ENCODE measurements at places on chromosomes 3 and 15.

GRCh38 chr3:171230865-171231264, 204.3 kb upstream of the SLC2A2 start:
- no peak for DNase-seq

- no peak for DNase-seq
Observed at GRCh38 chr3:88810455-88810854, 297.0 kb upstream of the EPHA3 start.

DNA sequence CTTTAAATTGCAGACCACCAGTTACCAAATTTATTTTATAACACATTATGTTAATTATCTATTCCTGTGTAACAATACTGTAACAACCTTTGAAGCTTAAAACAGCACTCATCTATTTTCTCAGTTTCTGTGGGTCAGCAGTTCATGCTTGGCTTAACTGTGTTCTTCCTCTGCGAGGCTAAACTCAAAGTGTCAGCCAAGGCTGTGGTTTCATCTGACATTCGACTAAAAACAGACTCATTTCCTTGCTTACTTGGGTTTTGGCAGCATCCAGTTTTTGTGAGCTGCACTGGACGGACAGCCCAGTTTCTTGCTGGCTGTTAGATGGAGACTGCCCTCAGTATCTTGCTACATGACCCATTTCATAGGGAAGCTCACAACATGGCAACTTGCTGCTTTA, 247.3 kb upstream of the KCNH8 start:
- no peak for DNase-seq

- DNase-seq, result no peak
Observed at GRCh38 chr15:59711451-59712243, 22.5 kb upstream of the BNIP2 start.

- DNase-seq, result no peak
Observed at GRCh38 chr3:196198771-196199753, 12.1 kb downstream of the ZDHHC19 start.

GRCh38 chr15:48777645-48778330, 33.1 kb downstream of the CEP152 start:
- no peak for DNase-seq

- no peak for DNase-seq
Observed at GRCh38 chr3:79253704-79254103, 514.1 kb downstream of the ROBO1 start.

DNA sequence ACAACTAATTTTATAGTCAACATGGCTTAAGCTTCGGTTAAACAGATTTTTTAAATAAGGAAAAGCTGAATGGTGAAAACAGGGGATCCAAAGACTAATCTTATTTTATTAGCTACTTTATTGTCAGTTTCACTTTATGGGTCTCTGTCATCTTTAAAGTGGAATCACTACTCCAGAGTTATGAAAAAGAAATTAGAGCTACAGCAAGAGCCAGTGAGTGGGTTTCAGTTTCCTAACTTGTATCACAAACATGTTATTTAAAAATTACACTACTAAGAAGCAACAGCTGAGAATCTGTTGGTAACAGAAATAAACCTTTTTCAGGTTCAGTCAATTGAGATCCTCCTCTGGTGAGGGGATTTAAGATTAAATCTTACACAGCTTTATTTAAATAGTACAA, 10.0 kb downstream of the PHC3 start:
- no peak for DNase-seq

DNA sequence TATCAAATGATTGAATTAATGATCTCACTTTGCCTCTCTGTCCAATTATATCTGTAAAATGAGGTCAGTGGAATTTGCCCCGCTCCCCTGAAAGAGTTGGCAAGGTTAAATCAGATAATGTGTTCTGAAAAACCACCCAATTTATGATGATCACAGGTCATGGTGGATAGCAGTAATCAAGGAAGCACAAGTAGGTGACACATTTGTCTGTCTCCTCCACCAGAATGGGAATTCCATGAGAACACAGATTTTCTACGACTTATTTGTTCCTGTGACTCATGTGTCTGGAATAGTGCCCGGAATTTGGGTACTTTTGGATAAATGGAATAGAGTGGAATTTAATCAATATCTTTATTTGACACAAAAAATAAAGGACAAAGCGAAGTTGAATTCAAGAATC, 220.9 kb upstream of the SUCLG2 start:
- DNase-seq, result no peak

DNA sequence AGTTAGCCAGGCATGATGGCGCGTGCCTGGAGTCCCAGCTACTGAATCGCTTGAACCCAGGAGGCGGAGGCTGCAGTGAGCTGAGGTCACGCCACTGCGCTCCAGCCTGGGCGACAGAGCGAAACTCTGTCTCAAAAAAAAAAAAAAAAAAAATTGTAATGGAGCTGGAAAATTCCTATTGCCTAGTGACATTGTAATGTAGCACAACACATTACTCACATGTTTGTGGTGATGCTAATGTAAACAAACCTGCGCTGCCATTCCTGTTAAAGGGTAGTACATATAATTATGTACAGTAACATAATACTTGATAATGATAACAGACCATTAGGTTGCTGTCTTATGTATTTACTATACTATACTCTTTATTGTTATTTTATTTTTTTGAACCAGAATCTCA, 39.1 kb downstream of the KNL1 start:
- DNase-seq, result no peak

DNA sequence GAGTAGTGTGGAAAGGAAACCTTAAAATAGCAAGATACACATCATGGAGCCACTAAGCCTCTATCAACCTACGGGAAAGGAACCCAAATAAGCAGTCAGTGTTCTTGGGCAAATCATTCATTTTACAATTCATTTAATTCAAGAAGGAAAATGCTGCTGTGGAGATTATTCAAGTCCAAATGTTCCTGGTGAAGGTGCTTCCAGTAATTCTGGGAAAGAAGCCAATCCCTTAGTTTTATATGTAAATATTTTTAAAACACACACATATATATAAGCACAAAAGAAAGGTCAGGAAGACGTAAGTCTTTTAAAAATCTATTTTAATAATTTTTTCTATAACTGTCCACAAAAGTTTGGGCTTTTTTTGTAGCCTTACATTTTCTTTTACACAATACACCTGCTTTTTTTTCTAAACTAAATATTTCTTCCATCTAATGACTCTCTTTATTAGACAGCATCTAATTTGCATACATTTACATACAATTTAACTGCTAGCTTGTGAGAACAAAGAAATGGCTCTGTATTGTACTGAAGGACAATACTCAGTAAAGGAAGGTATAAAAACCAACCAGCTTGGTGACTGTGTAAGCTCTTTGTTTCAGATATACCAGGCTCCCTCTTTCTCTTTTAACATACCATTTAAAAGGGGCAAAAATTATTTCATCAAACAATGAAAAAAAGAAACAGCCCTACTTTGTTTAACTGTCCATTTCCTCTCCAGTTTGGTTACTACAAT, 269.5 kb downstream of the ZBTB20 start:
- DNase-seq, result no peak

GRCh38 chr15:79092382-79092781, 1.8 kb upstream of the RASGRF1 start:
- no peak for DNase-seq

DNA sequence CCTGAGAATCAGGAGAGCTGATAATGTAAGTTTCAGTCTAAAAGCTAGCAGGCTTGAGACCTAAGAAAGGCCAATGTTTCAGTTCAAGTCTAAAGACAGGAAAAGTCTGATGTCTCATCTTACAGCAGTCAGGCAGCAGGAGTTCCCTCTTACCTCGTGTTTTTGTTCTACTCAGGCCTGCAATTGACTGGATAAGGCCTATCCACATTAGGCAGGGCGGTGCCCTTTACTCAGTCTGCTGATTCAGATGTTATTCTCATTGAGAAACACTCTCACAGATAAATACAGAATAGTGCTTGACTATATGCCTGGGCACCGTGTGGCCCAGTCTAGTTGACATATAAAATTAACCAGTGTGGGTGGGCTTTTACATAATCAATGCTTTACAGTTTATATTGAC, 122.4 kb downstream of the NR1D2 start:
- DNase-seq, result no peak

GRCh38 chr3:11910971-11911531, 64.4 kb upstream of the TAMM41 start:
- no peak for DNase-seq

DNA sequence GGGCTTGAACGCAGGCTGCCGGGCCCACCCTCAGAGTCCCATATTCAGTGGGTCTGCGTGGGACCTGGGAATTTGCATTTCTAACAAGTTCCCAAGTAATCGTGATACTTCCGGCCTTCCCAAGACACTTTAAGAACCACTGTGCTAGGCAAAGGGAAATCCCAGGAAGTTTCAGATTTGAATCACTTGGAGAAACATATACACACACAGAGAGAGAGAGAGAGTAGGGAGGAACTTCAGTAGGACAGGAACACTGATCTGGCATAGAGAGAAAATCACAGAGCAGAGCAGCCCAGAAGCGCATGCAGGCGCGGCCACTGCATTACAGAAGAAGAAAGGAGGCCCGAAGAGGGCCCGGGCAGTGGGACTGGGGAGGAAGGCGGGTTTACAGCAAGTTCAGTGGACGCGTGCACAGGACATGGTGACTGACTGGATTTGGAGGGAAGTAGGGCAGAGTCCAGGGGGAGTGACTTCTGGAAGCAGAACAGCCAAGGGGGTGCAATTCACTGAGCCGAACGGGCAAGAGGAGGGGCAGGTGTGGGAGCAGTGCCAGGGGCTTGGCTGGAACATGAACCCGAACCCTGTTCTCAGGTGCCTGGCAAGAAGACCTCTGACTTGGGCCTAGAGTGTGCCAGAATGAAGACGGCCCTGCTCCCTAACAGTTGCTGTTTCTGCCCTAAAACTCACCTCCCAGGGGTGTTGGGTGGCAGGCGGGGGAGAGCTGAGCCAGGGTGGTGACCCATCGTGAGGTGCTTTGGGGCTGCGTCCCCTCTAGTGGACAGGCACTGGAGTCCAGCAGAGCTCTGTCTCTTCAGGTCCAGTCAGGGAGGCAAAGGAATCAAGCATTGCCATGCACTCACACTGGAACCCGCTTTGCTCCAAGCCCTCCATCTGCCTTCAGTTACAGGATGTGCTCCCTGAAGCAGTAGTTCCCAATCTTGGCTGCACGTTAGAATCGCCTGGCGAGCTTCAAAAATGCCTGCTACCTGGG, 101.3 kb upstream of the HES1 start:
- DNase-seq, result no peak

DNA sequence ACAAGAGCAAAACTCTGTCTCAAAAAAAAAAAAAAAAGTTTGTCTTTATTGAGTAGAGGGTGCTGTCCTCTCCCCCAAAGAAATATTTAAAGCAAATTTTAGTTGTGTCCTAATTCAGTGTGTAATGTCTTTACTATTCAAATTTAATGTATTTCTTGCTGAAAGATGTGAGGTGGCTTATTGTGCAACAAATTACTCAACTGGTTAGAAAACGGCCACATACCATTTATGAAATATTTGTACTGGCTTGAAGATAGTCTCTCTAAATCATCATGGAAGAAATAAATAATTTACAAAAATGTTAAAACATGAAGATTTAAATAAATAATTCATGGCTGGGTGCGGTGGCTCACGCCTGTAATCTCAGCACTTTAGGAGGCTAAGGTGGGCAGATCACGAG, 63.0 kb downstream of the SLTM start:
- DNase-seq, result no peak

DNA sequence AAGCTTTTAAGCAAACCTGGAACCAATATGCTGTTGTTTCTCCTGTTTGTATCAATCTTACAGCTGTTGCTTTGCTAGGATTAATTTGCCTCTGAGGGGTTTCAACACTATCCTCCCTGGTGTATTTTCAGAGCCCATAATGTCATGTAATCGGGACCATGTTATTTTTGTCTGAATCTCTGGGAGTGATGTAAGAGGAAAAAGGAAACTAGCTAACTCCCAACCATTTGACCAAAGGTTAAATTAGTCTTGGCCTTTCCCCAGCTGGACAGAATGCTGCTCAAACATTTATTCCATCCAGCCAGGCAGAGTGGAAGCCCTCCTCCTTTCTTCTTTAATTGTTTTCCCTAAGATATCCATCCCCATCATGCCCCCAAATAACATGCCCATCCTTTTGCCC, 142.2 kb downstream of the ALDH1A2 start:
- DNase-seq, result no peak

- peak; percentile 46 for DNase-seq
Observed at GRCh38 chr3:141000027-141000663, 51.0 kb upstream of the SPSB4 start.

DNA sequence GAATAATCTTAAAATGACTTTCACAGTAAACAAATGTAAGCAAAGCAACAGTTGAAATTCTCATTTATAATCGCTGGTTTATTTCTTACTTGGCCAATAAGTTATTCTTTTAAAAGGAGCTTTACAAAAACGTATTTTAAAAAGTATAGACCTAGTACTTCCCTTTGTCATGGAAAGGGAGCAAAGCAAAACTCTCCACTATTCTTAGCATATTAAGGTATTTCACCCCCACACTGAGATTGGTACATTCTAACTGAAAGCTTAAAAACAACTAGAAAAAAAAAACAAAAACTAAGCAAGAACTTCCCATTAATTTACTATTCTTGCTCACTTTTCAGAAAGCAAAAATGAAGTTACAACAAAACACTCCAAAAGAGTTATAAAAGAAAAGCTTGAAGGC, 1.5 kb downstream of the ATG3 start:
- no peak for DNase-seq

DNA sequence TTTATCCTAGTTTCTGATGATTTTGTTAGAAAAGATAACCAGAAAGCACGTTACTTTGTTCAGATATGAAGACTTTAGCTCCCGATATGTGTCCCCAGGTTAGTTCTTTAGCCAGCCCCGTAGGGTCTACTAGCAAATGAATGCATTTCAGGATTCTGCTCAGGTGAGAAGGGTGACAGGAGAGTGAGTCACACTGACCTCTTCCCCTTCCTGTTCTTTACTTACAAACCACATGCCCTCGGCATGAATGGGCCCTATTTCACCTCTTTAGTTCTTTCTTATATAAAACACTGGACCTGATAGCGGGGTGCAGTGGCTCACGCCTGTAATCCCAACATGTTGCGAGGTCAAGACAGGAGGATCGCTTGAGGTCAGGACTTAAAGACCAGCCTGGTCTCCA, 98.4 kb downstream of the SLC49A4 start:
- no peak for DNase-seq

DNA sequence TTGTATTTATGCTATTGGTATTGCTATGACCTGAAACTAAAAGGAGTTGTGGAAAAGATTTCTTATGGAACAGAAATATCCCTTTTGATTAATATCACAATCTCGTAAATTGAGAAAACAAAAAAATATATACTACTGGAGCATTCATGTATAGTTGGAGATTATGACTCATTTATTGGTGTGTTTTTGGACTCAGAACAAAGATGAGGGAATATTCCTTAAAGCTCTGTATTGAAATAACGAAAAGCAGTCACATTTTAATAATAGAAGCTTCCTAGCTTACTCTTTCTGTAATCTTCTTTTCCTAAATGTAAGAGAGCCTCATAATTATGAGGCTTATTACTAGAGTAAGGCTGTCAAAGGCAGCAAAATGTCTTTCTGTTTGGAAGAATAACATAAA, 14.3 kb downstream of the CTNNB1 start:
- DNase-seq, result no peak

GRCh38 chr15:63483521-63484371, 20.6 kb upstream of the USP3 start:
- no peak for DNase-seq

- peak; percentile 40 for DNase-seq
Observed at GRCh38 chr15:89496155-89497098, at the start of gene RHCG. Gene RHCG, minus strand, starts transcription at chr15:89496583. Its CDS starts 39 bp downstream, at chr15:89496544.

Data from NCI-H510A treated with DMSO at 0.1 percent for 48 hours (cell line).